ENCODE measurements at places on chromosomes 6 and 20.

GRCh38 chr20:56358070-56358469, 704 bp upstream of the FAM210B start:
- peak; percentile 24 for DNase-seq

DNA sequence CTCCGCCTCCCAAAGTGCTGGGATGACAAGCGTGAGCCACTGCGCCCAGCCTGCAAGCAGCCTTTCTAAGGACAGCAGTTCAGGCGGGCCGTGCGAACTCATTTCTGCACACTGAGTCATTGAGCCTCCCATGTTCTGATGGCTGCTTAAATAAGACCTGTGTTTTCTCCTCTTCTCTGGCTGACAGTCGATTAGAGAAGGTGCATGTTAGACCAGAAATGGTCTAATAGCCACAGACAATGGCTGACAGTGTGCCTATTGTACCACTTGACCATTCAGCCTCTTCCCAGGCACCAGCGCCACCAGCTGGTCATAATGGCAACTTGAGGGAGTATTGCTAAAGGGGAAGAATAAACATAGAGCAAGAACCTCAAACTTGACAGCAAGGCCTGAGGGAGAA, 6.2 kb downstream of the CST11 start:
- DNase-seq: peak; percentile 68

DNA sequence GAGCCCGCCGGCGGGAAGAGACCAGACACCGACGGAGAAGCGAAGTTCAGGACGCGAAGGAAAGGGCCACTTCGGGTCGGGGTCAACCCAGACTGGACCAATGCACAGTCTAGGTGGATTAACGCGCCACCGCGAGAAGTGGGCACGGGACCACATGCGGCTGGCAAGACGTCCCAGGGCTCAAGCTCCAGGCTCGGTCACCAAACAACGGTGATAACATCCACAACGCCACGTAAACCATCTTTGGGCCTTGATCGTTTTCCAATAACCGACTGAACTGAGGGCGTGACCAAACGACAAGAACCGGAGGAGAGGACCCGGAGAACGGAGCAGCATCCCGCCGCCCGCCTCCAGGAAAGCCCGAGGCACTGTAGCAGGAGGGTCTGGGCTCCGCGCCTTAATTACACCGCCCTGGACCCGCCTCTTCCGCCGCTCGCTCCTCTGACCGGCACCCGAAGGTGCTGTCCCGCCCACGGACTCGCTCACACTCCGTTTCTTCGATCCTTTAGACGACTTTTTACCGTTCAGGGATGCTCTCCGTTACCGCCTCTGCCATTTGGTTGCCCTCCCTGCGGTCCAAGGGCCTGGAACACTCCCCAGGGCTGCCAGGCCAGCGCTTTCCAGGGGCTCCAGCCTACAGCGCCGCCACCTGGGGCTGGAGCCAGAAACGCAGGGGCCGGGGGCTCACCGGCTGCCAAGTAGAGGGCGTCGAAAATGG, 44.1 kb downstream of the DPPA5 start:
- DNase-seq: peak; percentile 36

DNA sequence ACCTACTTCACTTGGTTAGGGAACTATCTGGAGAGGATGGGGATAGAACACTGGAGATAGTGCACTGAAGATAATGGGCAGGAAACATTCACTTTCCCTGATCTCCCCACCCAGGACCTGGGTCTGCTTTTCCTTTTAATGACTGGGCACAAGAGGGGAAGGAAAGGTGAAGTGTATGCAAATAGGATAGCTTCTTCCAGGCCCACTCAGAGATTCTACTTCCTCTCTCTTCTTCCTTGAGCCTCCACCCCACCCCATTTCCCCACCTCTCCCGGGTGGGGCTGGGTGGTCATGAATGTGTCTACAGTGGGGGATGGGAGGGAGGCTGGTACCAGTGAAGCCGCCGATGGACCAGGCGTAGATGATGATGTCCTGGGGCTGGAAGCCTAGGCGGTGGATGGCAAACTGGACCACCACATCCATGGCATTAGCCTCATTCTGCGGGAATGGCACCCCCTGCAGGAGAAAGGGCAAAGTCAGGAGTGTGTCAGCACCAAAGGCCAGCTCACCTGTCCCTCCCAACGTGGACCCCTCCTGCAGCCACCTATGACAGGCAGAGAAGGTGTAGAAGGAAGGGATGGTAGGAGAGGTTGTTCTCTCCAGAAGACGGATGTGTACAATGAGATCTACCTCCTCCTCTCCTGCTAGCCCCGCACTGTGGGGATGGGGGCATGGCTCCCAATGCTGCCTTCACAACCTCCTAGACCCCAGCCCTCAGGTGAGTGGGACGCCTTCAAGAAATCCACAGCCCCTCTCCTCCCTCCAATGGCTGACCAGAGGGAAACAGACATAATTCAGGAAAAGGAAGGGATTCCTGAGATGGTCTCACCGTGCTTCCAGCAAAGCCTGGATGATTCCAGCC, 8.6 kb upstream of the LY6G5C start:
- DNase-seq: no peak

DNA sequence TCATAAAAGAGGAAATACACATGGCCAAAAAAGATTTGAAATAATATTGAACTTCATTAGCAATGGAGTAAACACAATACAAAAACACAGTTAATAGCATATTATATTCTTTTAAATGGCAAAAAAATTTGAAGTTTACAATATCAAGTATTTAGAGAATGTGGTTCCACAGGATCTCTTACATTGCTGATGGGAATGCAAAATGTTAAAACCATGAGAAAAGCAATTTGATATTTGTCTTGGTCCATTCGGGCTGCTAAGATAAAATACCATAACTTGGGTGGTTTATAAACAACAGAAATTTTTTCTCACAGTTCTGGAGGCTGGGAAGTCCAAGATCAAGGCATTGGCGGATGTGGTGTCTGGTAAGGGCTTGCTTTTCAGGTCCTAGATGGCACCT, 154.0 kb upstream of the PLN start:
- DNase-seq: no peak

DNA sequence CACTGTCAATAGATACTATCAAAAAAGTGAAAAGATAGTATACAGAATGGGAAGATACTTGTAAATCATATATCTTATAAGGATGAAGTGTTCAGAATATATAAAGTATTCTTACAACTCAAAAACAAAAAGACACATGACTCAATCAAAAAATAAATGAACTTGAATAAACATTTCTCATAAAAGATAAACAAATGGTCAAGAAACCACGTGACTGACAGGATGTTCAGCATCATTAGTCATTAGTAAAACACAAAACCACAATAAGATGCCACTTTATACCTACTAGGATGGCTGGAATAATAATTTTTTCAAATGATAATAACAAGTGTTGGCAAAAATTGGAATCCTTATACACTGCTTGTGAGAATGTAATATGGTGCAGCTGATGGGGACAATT, 729.1 kb upstream of the HS3ST5 start:
- no peak for DNase-seq
